ENCODE measurements at places on chromosomes 6 and 20.

- no peak for DNase-seq
These were observed 15.7 kb upstream of the HLA-A start for GRCh38 chr6:29926413-29927274.

DNA sequence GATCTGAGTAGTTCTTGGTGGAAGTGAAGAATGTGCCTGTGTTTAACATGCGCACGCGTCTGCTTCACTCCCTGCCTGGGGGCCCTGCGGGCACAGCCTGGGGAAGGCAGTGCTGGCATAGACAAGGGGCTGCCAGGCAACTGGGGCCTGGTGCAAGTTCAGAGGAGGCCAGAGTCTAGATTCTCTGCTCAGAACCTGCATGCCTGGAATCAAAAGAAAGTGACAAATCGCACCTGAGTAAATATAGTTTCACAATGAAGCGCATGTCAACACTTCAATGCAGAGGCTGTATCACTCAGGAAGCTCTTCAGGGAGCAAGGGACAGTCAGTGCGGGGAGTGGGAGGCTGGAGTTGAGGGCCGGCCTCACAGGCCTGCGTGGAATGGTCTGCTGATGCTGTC lies 24.2 kb upstream of the PPP1R14C start:
- no peak for DNase-seq

DNA sequence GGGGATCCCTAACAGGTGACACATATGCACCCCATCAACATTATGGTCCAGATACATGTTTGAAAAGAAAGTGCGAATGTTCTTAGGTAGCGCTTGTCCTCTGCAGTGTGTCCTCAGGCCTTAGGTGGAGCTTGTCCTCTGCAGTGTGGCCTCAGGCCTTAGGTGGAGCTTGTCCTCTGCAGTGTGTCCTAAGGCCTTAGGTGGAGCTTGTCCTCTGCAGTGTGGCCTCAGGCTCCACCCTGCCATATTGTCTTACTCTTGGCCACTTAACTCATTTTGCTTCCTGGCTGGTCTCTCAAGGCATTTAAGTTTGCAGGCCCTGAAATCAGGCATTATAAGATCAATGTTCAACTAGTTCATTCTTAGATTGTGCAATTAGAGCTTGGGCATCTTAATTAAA lies 74.7 kb upstream of the SCP2D1 start:
- no peak for DNase-seq

- peak; percentile 88 for DNase-seq
These were observed 121.1 kb upstream of the SLC35B3 start for GRCh38 chr6:8556370-8557013.

DNA sequence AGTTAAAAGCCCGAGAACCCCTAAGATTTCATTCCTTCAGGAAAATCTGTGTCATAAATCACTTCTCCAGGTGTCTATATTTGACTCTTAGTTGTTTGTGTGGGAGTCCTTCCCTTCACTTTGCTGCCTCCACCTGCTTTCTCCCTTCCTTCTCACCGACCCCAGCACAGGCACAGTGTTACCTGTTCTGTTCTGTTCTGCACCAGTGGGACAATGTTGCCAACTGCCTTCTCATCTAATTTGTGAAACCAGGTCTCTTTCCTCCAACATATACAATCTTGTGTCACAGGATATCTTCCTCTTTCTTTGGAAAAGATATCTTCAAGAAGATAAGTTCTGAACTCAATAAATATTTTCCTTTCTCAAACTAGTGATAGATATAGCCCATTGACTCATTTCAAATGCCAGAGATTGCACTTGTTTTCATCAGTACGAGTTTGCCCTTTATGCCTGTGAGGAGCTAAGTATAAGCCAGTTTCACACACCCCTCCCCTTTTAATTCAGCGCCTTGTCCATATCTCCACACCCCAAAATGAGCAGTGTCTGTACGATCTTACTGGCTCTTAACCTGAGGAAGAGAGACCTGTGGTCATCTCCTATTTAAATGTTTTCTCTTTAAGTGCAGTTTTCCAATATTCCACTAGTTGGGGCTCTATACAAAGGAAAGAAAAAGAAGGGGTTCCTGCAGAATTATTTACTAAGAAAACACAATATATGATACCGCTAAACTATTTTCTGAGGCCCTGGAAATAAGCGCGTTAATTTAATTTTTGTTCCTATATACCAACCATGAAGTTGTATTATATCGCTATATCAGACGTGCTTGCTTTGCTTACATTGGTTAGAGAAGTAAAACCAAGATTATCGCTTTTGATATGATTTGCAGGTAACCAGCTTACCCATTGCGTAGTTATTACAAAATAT lies 81.6 kb upstream of the PREP start:
- DNase-seq = peak; percentile 44

GRCh38 chr6:130681028-130681427 lies 146.2 kb upstream of the SMLR1 start:
- peak; percentile 64 for DNase-seq

DNA sequence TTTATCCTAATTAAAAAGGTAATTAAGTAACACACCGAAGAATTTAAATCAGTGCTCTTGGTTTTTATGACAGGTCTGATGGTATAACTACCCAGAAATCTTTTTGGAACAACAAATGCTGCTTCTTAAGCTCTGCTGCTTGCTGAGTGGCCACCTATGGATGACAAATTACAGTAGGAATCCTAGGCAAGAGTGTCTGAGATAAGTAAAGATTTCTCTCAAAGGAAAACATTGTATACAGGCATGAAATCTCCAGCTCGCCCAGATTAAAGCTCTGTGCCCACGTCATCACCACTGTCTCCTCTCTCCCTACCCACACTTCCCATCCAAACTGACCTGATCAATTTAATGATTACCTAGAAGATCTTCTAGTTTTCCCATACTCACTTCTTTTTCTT lies 1083.0 kb upstream of the MAP3K7 start:
- no peak for DNase-seq

- DNase-seq = peak; percentile 91
These were observed 2.9 kb downstream of the TFAP2A start for GRCh38 chr6:10411971-10412460.
